ENCODE measurements at places on chromosomes 7 and 10.

GRCh38 chr7:116546916-116547315 is 22.1 kb downstream of the CAV1 start:
- no peak for DNase-seq

DNA sequence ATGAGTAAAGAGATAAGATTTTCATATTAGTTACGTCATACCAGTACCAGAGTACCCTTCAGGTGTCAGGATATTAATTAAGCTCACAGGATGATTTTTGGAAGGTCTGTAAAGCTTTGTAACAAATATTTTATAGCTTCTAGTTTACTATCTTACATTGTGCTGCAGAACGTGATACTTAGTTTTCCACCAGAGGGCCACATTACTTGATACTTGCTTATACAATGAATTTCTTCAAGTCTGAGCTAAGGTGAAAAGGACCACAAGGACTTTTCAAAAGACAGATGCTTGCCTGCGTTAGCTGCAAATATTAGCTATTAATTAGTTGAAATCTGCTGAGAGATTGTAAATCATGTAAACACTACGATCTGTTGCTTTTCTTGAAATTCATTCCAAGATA is 12.2 kb downstream of the FOXP2 start:
- peak; percentile 13 for DNase-seq

DNA sequence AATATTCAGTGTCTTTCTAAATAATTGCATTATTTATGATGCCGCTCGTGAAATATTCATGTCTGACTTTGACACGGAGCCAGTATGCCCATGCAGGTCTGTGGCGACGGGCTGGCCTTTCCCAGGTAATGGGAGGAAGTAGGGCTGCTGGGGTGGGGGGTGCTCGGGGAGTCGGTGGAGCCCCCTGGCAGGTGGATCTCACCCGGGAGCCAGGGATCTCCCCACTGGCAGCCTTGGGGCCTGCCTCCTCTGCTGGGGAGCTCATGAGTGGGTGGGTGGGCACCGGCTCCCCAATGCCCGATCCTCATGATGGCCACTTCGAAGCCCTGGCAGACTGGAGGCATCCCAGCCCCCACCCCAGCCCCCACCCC is 52.8 kb downstream of the PWWP2B start:
- no peak for DNase-seq

DNA sequence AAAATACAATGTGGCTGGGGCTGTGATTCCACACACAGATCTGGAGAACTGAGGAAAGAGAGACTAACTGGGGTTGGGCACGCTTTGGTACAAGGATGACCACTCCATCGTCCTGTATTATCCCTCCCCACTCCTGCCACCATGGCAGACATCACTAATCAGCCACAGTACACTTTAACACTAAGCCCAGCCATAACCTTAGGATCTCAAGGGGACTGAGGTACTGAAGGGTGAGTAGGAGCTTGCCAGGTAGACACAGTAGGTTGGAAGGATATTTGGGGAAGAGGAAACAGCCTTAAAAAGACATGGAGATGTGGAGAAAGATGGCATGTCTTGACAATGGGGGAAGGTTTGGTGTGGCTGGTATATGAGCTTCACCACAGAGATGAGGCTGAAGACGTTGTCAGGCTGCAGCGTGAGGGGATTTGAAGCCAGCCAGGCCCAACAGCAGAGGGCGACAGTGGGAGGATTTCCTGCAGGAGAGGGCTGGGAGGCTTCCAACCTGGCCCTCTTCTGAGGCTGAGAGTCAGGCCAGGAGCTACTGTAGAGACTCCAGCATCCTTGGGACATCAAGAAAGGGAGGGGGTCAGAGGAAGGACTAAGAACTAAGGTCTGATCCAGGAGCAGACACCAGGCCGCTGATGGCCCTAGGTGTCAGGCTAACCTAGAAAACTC is 58.6 kb upstream of the COL13A1 start:
- no peak for DNase-seq

DNA sequence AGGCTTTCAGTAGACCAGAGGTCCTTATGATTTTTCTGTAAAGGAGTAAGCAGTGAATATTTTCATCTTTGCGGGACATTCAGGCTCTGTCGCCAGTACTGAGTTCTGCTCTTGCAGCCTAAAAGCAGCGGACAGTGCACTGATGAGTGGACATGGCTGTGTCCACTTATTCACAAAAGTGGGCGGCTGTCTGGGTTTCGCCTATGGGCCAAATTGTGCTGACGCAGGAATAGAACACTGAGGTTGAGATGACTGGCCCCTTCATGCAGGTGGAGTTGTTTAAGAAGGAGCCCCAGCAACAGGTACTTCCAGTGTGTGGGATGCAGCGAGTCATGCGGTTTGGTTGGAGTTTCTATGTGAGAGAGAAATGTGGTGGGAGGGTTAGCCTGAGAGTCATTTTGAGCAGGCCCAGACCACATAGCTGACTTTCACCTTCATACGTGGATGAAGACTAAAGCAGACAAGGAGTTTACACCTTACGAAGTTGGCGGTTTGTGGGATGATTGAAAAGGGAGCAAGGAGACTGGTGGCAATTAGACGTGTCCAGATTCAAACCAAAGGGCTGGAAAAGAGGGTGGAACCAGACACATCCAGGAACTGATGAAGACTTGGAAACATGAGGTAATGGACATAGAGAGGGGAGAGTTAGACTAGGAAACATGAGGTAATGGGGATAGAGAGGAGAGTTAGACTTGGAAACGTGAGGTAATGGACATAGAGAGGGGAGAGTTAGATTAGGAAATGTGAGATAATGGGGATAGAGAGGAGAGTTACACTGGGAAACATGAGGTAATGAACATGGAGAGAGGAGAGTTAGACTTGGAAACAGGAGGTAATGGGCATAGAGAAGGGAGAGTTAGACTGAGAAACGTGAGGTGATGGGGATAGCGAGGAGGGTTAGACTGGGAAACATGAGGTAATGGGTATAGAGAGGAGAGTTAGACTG is 38.2 kb downstream of the WDR37 start:
- DNase-seq: no peak

- DNase-seq: no peak
Observed at GRCh38 chr7:147199868-147200267, 1083.3 kb downstream of the CNTNAP2 start.

DNA sequence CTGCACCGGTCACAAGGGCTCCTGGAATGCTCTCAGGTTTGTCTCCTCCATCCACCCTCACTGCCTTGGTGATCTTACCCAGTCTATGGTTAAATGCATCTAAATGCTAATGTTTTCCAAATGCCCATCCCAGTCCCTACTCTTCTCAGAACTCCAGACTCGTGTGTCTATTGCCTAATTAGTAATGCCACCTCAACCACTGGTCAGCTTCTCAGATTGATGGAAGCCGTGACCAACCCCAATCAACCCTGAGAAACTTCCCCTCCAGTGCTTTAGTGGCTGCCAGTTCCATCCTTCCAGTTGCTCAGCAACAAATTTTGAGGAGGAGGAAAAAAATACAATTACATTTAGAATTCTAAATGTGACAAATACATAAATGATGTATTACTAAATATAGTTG is 18.6 kb downstream of the NUDCD3 start:
- no peak for DNase-seq

DNA sequence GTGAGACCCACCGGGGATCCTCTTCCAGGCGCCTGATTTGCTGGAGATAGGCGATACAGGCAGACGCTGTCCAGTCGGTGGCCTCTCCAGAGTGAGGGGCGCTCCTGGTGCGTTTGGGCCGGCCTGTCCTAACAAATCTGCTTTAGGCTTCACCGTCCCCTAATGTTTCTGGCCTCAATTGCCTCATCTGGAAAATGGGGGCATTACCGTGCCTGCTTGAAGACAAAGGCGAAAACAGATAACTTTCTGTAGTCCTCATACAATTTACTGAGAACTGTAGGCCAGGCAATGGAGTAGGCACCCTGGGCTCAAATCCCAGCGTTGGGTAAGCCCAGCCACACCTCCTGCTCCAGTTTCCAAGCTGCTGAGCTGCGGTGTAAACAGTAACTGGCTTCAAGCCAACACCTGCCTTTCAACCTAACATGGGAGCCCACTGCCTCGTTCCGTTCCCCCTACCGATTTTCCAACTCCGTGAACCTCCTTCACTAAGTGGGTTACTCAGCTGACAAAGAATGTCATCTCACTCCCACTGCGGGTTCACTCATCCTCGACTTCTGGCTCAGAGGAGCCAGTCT is 589 bp upstream of the ZFAND4 start:
- no peak for DNase-seq

GRCh38 chr10:125264091-125264490 is 103.7 kb upstream of the CTBP2 start:
- no peak for DNase-seq

- DNase-seq: no peak
Observed at GRCh38 chr10:98060079-98060478, 29.7 kb upstream of the CRTAC1 start.

DNA sequence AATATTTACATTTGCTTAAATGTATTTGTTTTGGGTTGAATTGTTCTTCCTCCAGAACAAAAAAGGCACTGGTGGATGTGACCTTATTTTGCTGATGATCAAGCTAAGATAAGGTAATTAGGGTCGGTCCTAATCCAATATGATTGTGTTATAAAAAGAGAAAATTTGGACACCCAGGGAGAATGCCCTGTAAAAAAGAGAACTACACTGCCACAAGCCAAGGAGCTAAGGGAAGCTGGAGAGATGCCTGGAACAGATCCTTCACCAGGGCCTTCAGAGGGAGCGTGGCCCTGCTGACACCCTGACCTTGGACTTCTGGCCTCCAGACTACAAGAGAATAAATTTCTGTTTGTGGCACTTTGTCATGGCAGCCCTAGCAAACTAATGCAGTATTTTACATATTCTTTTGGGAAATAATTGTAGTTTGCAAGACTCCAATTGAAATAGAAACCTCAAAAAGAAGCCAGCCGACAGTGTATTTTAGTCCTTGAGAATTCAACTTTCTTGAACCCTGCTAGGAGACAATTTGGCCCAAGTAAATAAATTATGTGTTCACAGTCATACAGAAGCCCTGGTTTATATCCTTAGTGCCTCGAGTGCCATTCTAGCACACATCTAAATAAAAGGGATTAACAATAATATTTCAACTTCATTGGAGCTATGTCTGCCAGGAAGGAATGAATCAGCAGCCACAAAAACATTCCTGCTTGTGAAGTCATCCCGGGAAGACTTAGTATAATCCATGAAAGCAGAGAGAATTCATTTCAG is 164.6 kb downstream of the PKD1L1 start:
- no peak for DNase-seq

DNA sequence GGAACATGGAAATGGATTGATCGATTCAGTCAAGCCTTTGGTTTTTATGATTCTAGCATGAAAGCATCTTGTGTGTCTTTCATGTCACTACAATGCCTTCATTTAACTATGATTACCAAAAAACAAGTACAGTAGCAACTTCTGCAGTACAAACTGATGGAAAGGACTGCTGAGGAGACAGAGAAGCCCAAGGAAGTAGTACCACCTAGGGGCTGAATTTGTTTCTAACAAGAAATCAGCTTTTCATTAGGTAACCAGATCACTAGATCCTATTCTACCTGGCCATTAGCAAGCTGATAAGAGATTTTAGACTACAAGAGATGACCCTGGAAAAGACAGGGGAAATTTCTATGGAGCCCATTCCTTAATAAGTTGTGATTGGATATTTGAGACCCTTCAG is 3.2 kb upstream of the IFIT1 start:
- no peak for DNase-seq

GRCh38 chr7:70630440-70630817 is 501.5 kb upstream of the GALNT17 start:
- DNase-seq: no peak

GRCh38 chr10:3169673-3170072 is 2.9 kb downstream of the PITRM1 start:
- DNase-seq: no peak

GRCh38 chr7:14717816-14718215 is 184.7 kb downstream of the DGKB start:
- peak; percentile 42 for DNase-seq

- DNase-seq: no peak
Observed at GRCh38 chr7:94352887-94353286, 41.8 kb upstream of the COL1A2 start.

DNA sequence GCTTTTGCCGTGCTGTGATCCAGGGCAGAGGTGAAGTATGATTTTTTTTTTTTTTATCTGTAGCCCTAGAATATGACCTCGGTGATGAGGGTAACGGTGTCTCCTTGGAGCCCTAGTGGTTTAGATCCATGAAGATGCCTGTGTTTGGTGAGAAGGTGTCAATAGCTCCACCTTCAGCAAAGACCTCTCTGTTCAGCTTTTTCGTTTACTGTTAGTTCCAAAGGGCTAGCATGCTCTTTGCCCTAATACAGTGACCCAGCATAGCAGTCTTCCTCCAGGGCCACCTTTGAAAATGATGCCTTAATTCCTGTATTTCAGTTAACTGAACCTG is 746 bp upstream of the MRPS16 start:
- DNase-seq: no peak

- DNase-seq: no peak
Observed at GRCh38 chr10:11532306-11532705, 79.1 kb downstream of the USP6NL start.

DNA sequence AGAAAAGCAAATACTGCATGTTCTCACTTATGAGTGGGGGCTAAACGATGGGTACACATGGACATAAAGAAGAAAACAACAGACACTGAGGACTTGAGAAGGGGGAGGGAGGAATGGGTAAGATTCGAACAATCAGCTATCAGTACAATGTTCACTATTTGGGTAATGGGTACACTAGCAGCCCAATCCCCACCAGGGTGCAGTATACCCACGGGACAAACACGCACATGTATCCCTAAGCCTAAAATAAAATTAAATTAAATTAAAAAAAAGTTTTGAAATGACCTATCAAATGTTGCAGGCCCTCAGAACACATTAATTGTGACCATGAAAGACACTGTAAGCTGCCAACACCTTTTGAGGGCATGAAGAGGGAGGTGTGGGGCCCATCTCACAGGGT is 316.0 kb downstream of the WDR37 start:
- DNase-seq: no peak

GRCh38 chr10:93572606-93573005 is 6.1 kb downstream of the FFAR4 start:
- no peak for DNase-seq

DNA sequence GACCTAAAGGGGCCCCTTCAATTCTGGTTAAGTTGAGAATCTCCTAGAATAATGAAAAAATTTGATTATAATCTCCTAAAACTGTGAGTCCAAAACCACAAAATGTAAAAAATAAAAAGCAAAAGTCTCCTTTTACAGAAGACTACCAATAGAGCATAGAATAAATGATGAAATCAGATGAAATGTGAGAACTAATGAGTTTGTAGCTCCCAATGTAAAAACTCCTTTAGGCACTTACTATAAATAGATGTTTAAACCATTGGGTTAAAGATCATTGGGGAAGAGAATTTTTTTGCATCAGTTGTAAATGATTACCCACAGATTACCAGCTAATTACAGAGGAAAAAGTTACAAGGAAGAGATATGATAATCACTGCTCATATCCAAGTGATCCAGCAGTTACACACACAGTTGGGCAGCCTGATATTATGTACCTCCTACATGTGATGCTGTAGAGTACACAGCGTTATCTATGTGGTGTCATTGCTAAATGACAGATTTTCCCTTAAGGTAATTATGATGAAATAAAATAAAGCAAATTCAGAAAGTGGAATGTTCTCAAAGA is 282.7 kb upstream of the SEMA3D start:
- no peak for DNase-seq
